ENCODE measurements at places on chromosomes 11 and 22.

GRCh38 chr11:95565724-95566141 lies 223.8 kb downstream of the FAM76B start:
- DNase-seq, result no peak

DNA sequence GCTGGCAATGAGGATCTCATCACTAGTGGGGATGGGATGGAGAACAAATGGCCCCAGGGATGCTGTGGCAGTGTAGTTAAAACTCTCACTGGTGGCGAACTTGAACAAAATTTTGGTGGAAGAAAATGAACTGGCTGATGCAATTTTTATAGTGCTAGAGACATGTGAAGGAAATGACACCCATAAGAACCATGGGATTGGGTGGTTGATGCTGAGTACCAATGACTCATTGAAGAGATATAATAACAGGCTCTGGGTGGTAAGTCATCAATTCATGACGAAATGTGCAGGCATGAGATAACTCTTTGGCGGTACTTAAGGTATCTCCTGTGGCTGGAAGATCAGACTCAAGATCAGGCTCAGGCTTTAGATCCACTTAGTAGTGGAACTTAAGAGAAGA lies 172.9 kb upstream of the DDI1 start:
- no peak for DNase-seq

DNA sequence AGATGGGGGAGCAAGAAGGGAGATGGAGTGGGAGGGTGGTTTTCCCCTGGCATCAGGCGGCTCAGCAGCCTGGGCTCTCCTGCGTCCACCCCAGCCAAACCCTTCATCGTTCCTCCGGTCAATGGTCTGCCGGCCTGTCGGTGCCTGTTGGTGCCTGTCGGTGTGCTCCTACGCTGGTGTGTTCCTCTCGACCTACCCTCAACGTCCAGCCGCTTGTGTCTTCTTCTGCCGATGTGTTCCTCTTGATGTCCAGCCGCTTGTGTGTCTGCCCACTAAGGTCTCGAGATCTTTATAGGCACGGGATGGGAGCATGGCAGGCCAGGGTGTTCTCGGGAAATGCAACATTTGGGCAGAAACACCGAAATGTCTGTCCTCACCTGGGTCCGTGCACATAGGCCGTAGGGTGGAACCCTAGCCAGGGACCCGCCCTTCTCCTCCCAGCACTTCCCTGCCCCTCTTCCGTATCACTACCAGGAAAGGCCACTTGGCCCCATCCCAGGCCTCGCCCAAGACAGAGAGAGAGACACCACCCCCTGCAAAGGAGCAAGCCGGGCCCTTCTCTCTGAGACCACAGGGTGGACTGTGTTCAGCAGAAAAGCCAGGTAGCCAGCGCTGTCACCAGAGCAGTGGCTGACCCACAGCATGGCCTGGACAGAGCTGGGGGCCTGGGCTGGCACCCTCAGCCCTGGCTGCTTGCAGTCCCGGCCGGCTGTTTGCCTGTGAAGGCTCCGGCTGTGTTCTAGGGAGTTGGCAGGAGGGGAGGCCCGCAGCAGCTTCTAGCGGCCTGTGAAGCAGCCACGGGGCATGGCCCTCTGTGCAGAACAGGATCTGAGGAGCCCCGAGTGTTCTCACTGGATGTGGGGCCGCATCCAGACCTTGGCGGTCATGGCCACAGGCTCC lies 61.6 kb upstream of the KCNQ1OT1 start:
- no peak for DNase-seq

DNA sequence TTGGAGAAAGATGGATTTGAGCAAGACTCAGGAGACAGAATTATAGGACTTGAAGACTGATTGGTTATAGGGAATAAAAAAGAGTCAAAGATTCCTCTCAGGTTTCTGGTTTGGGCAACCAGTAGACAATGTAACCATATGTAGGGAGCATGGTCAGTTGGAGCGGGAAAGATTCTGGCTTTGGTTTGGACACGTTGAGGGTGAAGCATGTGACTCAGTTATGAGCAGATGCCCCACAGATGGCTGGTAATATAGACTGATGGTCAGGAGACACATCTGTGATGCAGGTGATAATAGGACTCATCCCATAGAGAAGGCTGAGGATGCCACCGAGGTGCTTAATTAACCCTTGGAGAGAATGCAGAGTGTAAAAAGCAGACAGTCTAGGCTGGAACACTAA lies 132.1 kb downstream of the CD44 start:
- no peak for DNase-seq

DNA sequence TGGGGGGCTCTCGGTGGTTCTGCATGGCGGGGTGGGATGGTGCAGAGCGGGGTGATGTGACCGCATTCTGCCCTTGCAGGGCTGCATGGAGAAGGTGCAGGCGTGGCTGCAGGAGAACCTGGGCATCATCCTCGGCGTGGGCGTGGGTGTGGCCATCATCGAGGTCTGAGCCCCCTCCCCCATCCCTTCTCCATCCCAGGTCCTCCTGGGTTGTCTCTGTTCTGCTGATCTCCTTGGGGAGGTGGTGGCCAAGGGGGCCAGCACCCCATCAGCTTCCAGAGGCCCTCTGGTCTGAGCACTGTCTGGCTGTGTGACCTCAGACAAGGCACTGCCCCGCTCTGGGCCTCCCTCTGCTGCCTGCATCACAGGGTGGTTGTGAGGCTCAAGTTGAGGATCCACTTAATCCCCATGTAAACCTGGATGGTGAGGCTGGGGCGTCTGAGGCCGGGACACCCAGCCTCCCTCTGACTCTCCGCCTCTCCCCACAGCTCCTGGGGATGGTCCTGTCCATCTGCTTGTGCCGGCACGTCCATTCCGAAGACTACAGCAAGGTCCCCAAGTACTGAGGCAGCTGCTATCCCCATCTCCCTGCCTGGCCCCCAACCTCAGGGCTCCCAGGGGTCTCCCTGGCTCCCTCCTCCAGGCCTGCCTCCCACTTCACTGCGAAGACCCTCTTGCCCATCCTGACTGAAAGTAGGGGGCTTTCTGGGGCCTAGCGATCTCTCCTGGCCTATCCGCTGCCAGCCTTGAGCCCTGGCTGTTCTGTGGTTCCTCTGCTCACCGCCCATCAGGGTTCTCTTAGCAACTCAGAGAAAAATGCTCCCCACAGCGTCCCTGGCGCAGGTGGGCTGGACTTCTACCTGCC lies 53.3 kb downstream of the CD82 start:
- DNase-seq, result no peak

DNA sequence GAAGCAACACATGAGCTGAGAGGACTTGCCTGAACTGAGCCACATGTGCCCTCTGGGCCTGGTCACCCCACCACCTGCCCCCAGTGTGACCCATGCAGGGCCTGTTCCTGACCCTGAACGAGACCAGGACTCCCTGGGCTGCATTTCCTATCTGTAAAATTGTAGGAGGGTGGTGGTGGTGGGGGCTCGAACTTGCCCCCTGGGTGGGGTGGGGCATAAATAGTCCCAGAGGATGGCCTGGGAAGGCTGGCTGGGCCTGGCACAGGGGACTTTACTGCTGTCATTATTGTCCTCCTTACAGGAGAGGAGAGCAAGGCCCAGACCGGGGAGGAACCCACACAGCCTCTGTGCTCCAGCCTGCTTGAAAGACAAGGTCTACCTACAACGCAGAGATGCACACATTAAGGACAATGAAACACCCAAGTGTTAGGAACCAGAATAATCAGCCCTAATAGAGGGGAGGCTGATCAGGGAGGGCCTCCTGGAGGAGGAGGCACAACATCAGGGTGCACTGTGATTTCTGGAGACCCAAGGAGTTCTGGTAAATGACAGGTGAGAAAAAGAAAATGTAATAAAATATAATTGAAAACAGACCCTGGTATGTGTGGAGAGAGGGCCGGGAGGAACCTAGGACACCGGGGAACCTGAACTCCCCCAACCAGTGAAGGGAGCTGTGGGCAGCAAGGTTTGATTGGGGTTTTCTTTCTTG lies 2.8 kb upstream of the AIFM3 start:
- no peak for DNase-seq

DNA sequence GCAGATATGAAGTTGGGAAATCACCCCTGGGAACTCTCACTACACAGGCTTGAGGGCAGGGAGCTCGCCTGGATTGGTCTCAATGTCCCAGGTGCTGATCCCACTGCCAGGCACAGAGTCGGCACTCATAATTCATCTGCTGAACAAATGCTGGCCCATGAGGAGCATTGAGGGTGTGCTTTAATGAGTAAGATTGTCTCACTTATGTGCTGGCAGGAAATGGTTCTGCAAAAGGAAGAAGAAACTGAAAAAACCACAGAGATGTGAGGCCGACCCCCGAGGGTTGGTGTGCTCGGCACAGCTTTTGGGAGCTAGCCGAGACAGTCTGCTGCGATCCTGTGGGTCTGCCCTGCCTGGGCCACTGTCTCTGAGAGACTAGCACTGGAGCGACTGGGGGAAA lies 9.4 kb downstream of the PLAAT2 start:
- DNase-seq, result no peak

- no peak for DNase-seq
Observed at GRCh38 chr11:9754010-9754471, 90.2 kb downstream of the SWAP70 start.

DNA sequence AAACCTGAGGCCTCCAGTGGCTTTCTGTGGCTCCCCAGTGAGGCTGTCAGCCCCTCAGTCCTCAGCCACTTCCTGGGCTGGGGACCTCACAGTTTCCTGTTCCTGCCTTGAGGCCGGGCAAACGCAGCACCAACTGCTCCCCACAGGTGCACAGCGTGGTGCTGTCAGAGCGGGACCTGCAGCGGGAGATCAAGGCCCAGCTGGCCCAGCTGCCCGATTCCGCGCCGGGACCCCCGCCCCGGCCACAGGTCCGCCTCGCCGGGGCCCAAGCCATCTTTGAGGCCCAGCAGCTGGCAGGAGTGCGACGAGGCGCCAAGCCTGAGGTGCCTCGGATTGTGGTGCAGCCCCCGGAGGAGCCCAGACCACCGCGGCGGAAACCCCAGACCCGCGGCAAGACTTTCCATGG lies 5.4 kb downstream of the TBC1D10C start:
- DNase-seq, result no peak

DNA sequence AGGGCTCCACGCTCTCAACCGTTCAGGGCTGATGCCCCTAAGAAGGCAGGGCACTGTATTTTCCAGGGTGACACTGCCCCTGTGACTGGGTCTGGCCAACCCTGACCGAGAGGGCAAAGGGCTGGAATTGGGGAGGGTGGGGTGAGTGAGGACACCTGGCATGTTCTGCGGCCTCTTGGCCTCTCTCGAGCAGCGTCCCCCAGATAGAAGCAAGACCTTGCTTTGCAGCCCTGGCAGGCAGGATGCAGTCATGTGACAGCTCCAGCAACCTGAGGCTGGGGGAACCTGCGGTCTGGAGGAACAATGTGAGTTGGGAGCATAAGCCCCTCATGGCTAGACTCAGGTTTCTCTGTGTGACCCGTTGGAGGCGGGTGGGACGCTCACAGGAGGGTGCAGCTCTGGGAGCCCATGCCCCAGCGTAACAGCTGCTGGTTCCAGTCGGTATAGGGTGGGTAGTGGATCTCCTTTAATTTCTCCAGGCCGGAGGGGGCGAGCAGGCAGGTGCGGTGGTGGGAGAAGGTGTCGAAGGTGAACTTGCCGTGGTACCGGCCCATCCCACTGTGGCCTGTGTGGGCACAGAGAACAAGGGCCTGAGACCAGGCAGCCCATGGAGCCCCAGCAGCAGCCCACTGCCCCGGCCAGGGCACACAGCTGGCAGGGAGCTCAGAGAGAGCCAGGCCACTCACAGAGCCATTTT lies 11.4 kb downstream of the ALDH3B2 start:
- DNase-seq, result no peak
